ENCODE measurements at places on chromosomes 6 and 20. TPM values are rescaled to one million over a fixed set of nuclear protein-coding genes. Genes with fewer than 3 reads are reported as not detected.

TREM2 gene
- total RNA-seq = not detected

- no peak overlapping the region for H3K27ac ChIP-seq
- H3K27me3 ChIP-seq = no peaks in the 10 kb centered on the region
- DNase-seq = no peak
- H3K4me3 ChIP-seq = no peak overlapping the region
- H3K36me3 ChIP-seq = no peaks in the 10 kb centered on the region
- H3K4me1 ChIP-seq = no peaks in the 10 kb centered on the region
These were observed 815.5 kb upstream of the SLC35B3 start for GRCh38 chr6:9250852-9251251.

ID1 gene
- total RNA-seq = 1.3 TPM

RAB44 gene
- total RNA-seq = not detected

GRCh38 chr20:59495894-59496510, 108.3 kb upstream of the PHACTR3 start:
- H3K4me3 ChIP-seq = no peak overlapping the region
- H3K36me3 ChIP-seq = no peaks in the 10 kb centered on the region
- DNase-seq = peak; percentile 62
- H3K27ac ChIP-seq = no peak overlapping the region
- no peaks in the 10 kb centered on the region for H3K4me1 ChIP-seq

DNA sequence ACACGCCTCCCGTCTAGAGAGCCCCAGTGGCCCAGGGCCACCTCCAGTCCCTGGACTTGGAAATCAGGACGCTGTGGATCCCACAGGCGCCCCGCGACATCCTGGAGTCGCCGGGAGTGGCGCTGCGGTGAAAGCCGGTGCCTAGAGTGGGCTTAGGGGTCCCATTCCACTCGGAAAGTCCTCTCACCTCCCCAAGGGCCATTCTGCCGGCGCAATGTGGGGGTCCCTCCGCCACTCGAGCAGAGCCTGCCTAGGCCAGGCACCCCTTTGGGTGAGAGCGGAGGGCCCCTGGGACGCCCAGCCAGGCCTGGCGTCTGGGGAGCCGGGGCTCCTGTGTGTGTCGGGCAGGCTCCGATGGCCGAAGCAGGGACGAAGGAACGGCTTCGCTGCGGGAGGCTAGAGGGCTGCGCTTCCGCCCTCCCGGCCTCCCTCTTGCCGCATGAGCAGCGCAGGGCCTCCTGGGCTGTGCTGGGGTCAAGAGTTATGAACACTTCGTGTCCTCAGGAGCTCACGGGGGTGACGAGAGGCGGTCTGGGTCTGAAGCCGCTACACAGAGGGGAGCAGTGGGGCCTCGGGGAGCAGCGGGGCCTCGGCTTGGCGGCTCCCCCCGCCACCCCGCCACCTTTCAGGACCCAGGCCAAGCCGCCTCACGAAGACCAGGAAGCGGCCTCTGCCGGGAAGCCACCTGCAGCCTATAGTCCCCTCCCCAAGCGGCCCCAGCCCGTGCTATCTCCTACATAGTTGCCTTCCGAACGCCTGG, 13.6 kb downstream of the POU3F2 start:
- no peak for DNase-seq
- peaks cover 7% of the 10 kb centered on the region for H3K36me3 ChIP-seq
- peaks cover 17% of the 10 kb centered on the region for H3K4me1 ChIP-seq
- peaks cover 51% of the 10 kb centered on the region for H3K27me3 ChIP-seq
- peak overlapping the region; percentile 19 for H3K4me3 ChIP-seq

- no peaks in the 10 kb centered on the region for H3K4me1 ChIP-seq
- H3K27ac ChIP-seq = no peak overlapping the region
- H3K4me3 ChIP-seq = no peak overlapping the region
- H3K36me3 ChIP-seq = no peaks in the 10 kb centered on the region
- DNase-seq = no peak
These were observed 147.5 kb upstream of the TCF21 start for GRCh38 chr6:133741375-133741861.

GRCh38 chr6:85464260-85464644, 14.4 kb downstream of the NT5E start:
- peak overlapping the region; percentile 73 for H3K4me3 ChIP-seq
- H3K27ac ChIP-seq = peak overlapping the region; percentile 94
- no peaks in the 10 kb centered on the region for H3K27me3 ChIP-seq

SSTR4 gene
- total RNA-seq = not detected

DNA sequence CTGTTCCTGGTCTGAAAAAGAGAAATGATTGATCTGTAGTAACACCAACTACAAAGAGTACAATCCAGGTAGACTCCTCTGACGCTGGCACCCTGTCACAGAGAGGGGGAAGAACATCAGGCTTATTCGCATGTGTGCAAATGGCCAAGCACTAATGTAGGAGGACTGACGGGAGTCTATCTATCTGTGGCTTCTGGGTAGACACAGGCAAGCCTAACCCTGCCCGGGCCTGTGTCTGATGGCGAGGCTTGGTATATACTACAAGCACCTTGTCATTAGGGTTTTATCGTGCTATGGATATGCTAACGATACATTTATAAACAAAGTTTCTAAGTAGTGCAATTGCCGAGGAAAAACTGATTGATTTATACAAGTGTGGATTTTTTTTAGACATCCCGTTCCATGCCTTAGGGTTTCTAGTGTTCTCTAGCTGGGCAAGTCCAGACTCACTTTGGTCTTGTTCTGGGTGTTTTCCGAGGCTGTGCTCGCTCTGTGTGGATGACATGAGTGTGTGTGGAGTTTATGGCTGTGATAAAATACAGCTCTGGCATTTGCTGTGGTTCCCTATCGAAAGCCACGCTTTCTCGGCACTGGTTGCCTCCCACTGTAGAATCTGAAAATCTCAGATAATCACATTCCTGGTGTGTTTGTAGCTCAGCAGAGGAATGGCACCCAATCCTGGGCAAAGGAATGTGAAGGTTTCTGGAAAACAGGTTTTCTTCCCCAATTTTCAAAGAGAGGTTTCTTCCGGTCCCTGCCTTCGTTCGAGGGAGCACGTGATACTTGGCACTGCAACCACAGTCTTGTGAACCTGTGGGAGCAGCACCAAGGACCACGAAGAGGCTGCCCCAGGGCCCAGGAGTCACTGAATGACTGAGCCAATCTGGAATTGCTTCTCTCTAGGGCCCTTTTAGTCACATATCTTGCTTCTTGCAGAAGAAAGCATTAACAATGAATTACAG, 67.5 kb upstream of the EDN1 start:
- no peaks in the 10 kb centered on the region for H3K36me3 ChIP-seq
- H3K27me3 ChIP-seq = no peaks in the 10 kb centered on the region
- no peaks in the 10 kb centered on the region for H3K4me1 ChIP-seq
- H3K27ac ChIP-seq = no peak overlapping the region
- H3K4me3 ChIP-seq = no peak overlapping the region

CALHM5 gene
- not detected for total RNA-seq

DNA sequence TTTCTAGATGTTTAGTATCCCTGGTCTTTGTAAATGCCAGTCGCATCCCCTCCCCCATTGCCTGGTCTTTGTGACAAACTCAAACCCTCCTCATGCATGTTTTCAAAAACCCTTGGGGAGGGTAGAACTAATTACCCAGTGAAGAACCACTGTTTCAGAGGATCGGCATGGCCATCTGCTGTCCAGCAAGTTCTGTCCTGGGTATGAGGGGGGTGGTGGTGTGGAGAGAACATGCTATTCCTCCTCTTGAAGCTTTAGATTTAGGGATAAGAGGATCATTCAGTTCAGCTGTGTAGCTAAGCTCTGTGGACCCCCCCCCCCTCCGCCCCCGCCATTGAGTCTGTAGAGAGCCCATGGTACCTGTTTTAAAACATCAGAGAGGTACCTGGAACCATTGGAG, 5.6 kb downstream of the BRPF3 start:
- peaks cover 91% of the 10 kb centered on the region for H3K4me1 ChIP-seq
- H3K27me3 ChIP-seq = no peaks in the 10 kb centered on the region
- DNase-seq = no peak
- peak overlapping the region; percentile 31 for H3K4me3 ChIP-seq

- H3K4me1 ChIP-seq = peaks cover 4% of the 10 kb centered on the region
- H3K27me3 ChIP-seq = peaks cover 3% of the 10 kb centered on the region
- H3K4me3 ChIP-seq = no peak overlapping the region
These were observed 3.2 kb upstream of the REPS1 start for GRCh38 chr6:138991206-138991605.

DNA sequence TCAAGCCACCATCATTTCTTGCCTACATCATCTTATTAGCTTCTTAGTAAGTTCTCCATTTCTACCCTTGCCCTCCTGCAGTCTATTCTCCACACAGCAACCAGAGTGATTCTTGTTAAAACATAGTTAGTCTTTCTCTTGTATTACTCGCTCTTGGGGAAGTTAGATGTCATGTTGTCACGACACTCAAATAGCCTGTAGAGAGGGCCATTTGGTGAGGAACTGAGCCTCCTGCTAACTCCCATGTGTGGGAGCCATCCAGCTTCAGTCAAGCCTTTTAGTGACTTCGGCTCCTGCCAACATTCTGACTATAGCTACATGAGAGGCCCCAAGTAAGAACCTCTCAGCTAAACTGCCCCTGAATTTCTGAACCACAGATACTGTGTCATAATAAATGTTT, 395.4 kb downstream of the CDC5L start:
- H3K36me3 ChIP-seq = no peaks in the 10 kb centered on the region
- peak overlapping the region; percentile 16 for H3K27ac ChIP-seq
- no peak for DNase-seq
- peaks cover 16% of the 10 kb centered on the region for H3K4me1 ChIP-seq
- H3K4me3 ChIP-seq = no peak overlapping the region

GRCh38 chr6:162481320-162481719, 246.2 kb downstream of the PRKN start:
- no peak overlapping the region for H3K4me3 ChIP-seq
- no peak for DNase-seq
- H3K4me1 ChIP-seq = no peaks in the 10 kb centered on the region
- H3K36me3 ChIP-seq = peaks cover 6% of the 10 kb centered on the region
- no peak overlapping the region for H3K27ac ChIP-seq
- H3K27me3 ChIP-seq = no peaks in the 10 kb centered on the region

GRCh38 chr6:107668743-107669474, 155.2 kb downstream of the SCML4 start:
- peaks cover 21% of the 10 kb centered on the region for H3K4me1 ChIP-seq
- H3K27ac ChIP-seq = peak overlapping the region; percentile 38
- no peak for DNase-seq
- H3K36me3 ChIP-seq = no peaks in the 10 kb centered on the region
- H3K4me3 ChIP-seq = no peak overlapping the region

DNA sequence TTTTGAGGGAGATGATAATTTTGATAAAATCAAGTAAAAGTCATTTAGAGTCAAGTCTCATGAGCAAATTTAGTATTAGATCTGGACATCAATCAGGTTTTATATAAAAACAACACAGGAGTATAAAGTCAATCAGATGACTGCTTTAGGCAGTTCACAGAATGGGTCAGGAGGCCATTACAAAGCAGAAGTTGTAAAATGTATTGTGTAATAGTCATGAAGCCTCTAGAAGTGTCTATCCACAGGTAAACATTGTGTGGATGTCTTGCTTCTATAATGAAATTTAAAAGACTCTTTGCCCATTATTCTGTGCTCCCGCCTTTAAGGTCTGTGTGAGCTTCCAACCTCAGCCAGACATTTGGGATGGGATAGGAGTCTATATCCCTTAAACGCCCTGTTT, 28.8 kb downstream of the MAP7 start:
- H3K27ac ChIP-seq = no peak overlapping the region
- peaks cover 9% of the 10 kb centered on the region for H3K27me3 ChIP-seq
- H3K4me1 ChIP-seq = peaks cover 4% of the 10 kb centered on the region
- no peak overlapping the region for H3K4me3 ChIP-seq

HS3ST5 gene
- not detected for total RNA-seq

All from naive thymus-derived CD8-positive, alpha-beta T cell (primary cell).